ENCODE measurements at places on chromosomes 4 and X.

DNA sequence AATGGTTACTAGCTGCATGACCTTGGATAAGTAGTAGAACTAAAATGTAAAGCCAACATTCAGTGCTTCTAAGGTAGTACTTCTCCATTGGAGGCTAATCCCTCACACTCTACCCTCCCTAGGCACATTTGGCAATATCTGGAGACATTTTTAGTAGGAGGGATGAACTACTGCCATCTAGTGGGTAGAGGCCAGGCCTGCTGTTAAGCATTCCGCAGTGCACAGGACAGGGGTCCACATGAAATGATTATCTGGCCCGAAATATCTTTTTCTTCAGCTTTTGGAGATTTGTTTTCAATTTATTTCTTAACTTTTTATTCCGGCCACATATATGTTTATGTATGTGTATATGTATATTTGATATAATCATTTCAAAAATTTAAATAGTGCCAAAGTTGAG is 36.0 kb upstream of the SPANXC start:
- no peak for DNase-seq

- no peak for DNase-seq
These were observed 109.8 kb downstream of the NYX start for GRCh38 chrX:41556958-41557357.

- no peak for DNase-seq
These were observed 1.4 kb downstream of the TMLHE start for GRCh38 chrX:155611302-155611701.

DNA sequence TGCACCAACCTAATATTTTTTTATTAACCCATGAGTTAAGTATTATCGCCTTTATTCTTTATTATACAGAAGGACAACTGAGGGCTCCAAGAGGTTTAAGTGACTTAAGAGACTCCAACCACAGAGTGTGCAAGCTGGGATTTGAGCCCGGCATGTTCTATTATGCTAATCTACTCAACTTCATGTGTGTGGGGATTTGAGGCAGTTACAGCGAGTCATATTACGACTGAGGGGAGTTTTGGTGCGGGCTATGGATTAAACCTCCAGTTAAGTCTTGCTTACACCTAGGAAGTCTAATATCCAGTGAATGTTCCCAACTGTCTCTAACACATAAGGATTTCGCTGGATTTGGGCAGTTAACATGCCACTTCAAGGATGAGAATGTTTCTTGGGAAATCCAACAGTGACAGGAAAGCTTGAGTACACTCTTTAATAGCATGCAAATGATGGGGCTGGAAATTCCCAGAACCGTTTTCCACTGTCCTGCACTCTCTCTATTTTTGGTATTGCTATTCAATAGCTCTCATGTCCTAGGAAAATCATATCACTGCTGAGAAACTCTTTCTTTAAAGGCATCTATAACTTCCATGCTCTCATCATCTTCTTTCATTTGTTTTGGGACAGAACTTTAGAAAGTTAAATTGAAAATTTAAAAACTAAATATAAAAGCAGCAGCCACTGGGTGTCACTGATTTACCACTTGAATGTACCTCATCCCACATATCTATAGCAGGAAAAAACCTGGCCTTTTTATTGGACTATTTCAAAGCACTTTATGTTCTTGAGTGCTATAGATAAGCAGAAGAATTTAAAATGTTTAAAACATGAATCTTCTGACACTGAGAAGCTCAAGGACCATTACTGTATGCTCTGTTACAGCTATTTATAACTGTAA is 165.1 kb upstream of the TTC29 start:
- DNase-seq = no peak

DNA sequence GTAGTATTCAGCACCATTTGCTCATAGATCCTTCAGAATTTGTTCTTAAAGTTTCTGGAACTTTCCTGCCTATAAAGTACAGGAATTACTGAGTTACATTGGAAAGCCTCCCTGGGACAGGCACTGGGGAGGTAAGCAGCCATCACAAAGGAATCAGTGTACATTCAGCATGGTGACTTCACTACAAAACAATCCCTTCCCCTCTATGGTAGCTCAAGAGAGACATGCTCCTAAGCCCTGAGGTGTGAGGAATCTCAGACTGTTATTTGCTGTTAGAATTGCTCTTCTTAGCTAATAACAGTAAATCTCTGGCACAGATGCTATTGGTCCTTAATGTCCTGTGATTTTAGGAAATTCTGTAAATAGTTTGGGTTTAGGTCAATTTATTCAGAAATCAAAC is 1898.0 kb upstream of the PCDH7 start:
- no peak for DNase-seq

DNA sequence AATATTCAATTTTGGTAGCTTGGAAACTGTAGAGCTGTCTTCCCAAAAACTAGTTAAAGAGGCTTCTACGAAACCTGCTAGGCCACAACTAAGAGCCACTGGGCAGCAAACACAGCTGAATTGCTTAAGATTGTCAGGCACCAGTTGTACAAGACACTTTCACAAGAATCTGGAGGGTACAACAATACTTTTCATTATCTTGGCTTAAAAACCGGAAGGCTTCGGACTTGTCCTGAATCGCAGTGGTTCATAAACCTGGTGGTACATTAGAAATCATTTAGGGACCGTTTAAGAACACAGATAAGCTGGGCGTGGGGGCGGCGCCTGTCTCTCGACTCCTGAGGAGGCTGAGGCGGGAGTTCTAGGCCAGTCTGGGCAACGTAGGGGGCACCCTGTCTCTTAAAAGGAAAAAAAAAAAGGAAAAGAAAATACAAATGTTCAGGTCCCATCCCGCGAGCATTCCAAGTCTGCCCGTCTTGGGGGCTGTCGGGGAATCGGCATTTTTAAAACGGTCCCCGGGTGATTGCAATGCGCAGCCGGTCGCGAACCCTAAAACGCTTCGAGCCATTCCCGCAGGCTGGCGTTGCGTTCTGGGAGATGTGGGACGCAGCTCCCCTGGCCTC is 763 bp downstream of the PYURF start:
- DNase-seq = peak; percentile 16

DNA sequence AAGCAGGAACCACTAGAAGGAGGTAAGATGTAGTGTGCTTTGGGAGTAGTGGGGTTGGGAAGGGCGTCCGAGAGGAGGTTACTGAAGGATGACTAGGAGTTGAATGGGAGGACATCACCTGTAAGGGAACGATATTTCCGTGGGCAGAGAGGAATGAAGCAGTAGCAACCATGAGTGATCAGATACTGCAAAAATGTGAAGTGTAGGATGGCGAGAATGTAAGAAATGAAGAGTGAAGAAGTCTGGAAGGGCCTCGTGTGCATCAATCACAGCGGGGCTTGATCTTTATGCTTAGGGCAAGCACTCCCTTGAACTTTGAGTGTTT is 594 bp downstream of the MSMO1 start:
- DNase-seq = no peak

DNA sequence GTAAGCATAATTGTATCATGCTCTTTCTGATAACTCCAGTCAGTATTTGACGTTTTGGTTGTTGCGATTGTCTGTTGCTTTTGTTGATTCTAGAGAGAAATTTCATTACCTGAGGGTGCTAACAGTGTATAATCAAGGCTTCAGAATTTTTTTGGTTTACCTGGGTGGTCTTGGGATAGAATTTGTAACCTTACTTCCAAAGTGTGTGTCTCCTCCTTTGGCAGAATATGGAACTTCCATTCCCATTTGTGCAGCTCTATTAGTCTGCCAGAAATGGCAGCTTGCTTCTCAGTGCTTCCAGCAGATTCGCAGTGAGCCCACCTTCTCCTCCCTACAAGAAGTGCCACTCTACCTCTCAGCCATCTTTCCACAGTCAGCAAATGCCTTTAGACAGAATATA is 5.3 kb downstream of the COPS4 start:
- no peak for DNase-seq

- DNase-seq = no peak
These were observed 13.3 kb upstream of the TMEM131L start for GRCh38 chr4:153452658-153453378.

DNA sequence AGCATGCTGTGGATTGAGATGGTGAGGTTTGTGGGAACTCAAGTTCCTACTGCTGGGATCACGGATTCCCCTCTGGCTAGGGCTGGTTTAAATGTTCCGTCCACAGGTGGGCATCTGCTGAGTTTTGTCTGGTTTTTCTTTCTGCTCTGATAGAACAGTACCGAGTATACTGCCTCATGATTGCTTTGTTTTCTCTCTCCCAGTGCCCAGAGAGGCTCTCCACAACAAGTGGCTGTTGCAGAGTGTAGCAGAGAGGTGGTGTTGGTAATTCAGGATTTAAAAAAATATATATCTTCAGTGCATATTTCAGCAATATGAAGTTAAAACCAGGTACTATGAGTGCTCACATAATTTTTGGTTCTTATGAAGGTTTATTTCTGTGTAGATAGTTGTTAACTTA is 213.7 kb downstream of the TEX13C start:
- no peak for DNase-seq

GRCh38 chr4:34861666-34862065 is 1382.6 kb downstream of the ARAP2 start:
- DNase-seq = no peak
